ENCODE measurements at places on chromosomes 7 and 10. TPM values are rescaled to one million over a fixed set of nuclear protein-coding genes. Genes with fewer than 3 reads are reported as not detected.

- no peak for DNase-seq
Observed at GRCh38 chr10:97849687-97850402, at the start of gene GOLGA7B. TSS of gene GOLGA7B (plus strand) at chr10:97849843. CDS start at chr10:97850304, 461 bp downstream.

GRCh38 chr7:505171-505570 lies 14.5 kb downstream of the PDGFA start:
- DNase-seq = no peak

Gene SKAP2
- total RNA-seq = 22.0 TPM

Gene GJD4
- total RNA-seq = not detected

Gene LIPN
- total RNA-seq = not detected

DNA sequence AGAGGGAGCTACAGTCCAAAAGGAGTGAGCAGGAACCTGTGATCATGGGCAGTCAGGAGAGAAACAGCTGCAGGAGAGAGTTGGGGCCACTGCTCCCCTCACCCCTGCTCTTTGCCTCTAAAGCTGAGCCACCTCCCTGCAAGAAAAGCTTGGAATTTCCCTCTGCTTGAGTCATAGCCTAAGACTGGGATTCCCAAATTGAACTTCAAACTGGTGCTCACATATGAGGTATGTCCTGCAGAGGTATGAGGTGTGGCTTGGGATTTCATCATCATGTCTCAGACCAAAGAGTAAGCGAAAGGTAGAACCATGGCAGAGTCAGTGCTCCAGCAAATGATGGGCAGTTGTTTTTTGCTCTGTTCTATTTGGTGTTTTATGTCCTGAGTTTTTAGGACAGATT lies 237.1 kb upstream of the NRP1 start:
- no peak for DNase-seq

- no peak for DNase-seq
Observed at GRCh38 chr10:100045592-100045991, 35.8 kb upstream of the DNMBP start.

Gene BAZ1B
- total RNA-seq = 60.0 TPM

GRCh38 chr10:30228417-30229036 lies 120.6 kb downstream of the MTPAP start:
- DNase-seq = no peak

Measured in urinary bladder (tissue), 4 donors.